ENCODE measurements at places on chromosomes 1 and 21. TPM values are rescaled to one million over a fixed set of nuclear protein-coding genes. Genes with fewer than 3 reads are reported as not detected.

- no peak for DNase-seq
These were observed 211.1 kb downstream of the PBX1 start for GRCh38 chr1:164770131-164770529.

DNA sequence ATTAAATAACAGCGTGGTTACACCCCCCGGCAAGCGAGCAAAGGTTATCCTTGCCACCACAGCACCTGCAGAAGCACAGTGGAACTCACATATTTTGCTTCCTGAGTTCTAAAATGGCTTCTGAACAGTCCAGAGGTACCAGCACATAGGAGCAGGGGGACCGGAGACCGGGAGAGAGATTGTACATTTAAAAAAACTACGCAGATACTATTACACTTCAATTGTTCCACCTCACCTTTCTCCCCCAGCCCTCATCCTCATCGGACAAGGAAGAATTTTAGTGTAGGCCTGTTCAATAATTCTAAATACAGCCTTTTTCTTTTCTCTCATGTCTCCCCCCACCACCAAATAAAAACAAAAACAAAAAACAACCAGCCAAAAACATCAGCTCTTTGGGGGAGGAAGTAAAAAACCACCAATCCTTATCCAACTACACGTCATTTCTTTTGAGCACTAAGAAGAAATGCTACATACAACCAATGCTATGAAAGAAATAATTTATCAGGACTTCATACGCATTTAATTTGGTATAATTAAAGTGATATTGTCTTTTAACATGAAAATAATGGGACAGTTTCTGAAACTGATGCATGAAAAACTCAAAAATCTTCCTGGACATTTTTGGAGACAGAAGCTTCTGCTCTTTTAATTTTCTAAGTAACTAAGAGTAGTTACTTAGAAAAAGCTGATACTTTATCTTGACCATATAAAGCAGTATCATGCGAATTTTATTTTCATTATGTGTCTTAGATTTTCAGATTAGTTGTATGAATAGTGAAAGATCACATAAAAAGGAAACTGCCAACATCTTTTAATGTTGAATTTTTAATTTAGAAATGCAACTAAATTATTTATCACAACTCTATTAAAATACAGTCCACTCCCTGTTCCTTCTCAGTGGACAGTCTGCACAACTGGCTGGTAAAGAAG lies 9.1 kb downstream of the CDKN2C start:
- DNase-seq, result peak; percentile 81

DNA sequence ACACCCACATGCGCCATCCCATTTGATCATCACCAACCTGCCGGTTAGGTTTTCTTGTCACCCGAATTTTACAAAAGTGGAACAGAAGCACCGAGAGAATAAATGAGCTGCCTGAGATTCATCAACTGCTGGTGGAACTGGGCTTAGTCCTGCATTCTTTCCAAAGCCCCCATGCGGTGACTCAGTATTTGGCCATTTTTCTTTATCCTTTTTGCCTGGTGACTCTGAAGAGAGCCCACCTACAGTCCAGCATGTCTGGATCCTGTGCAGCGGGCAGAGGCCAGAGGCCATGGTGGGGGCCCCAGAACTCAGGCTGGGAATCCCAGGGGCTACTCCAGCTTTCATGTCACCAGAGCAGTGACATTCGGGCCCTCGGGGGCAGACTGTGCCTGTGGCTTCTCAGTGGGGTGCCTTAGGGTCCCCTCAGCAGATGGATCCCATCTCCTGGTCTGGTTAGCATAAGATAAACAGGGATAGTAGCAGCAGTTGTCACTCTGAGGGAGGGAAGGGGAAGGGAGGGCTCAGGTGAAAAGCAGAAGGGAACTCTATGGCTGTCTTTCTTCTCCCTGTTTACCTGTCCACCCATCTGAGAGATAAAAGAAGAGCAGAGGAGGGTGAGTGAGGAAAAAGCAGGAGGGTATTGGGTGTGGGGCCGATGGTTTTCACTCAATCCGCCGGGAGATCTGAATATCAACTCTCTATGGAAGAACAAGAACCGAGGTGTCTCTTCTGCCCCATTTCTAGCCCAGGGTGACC lies 63.2 kb downstream of the KIF26B start:
- DNase-seq, result no peak

The FMO1 gene
- not detected for total RNA-seq
